ENCODE measurements at places on chromosomes 12 and 14.

DNA sequence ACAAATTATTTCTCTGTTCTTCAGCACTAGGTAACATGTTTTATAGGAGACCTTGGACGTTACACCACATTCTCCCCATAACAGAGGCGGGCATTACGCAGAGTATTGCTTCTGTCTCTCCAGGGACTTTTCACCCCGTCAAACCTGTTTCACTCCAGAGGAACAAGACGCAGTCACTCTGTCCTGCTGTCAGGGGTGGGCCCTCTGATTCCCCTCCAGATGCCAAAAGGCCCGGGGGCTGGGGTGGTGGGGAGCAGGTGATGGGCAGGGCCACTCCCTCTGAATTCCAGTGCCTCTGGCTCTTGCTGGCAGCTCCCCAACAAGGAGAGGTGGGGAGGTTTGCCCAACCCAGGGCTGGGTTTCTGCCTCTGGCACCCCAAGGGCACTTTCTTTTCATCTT is 71.9 kb downstream of the NTF3 start:
- H3K4me1 ChIP-seq, result peaks cover 17% of the 10 kb centered on the region
- DNase-seq, result no peak
- no peak overlapping the region for H3K4me3 ChIP-seq
- H3K27me3 ChIP-seq, result peaks cover 84% of the 10 kb centered on the region

DNA sequence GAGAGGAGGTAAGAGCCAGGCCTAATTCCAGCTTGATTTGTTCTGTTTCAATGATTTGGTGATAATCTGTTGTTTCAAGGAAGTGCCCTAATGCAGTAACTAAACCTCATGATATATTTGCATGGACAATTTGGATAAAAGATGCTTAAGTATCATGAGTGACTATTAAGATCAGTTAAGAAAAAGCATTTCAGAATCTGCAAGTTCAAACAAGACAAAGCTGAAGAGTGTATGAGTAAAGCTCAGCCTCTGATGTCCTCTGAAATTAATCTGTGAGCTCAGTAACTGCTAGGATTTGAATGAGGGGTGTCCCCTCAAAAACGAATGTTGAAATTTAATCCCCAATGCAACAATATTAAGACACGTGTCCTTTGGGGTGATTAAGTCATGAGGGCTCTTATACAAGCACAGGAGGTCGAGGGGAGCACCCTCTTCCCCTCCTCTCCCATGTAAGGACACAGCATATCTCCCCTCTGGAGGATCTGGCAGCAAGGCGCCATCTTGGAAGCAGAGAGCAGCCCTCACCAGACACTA is 949.2 kb downstream of the GALC start:
- no peaks in the 10 kb centered on the region for H3K36me3 ChIP-seq
- no peak for DNase-seq
- H3K27ac ChIP-seq, result no peak overlapping the region
- H3K27me3 ChIP-seq, result no peaks in the 10 kb centered on the region
- no peaks in the 10 kb centered on the region for H3K4me1 ChIP-seq

DNA sequence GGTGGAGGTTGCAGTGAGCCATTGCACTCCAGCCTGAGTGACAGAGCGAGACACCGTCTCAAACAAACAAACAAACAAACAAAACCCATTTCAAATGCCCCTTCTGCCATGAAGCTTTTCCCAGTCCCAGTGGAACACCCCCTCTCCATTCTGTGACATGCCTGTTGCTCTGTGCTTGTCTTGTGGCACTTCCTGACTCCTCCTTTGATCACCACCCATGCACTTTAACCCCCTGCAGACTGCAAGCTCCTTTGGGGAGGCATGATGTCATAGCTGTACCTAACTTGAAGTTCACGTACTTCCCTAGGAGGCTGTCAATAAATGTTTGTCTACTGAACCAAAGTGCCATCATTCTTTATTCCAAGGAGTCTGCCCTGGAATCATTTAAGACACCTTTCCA is 64.7 kb downstream of the TMCC3 start:
- no peaks in the 10 kb centered on the region for H3K27me3 ChIP-seq
- H3K4me3 ChIP-seq, result no peak overlapping the region
- H3K36me3 ChIP-seq, result peaks cover 18% of the 10 kb centered on the region
- peaks cover 55% of the 10 kb centered on the region for H3K4me1 ChIP-seq
- no peak for DNase-seq
- H3K27ac ChIP-seq, result peak overlapping the region; percentile 72

DNA sequence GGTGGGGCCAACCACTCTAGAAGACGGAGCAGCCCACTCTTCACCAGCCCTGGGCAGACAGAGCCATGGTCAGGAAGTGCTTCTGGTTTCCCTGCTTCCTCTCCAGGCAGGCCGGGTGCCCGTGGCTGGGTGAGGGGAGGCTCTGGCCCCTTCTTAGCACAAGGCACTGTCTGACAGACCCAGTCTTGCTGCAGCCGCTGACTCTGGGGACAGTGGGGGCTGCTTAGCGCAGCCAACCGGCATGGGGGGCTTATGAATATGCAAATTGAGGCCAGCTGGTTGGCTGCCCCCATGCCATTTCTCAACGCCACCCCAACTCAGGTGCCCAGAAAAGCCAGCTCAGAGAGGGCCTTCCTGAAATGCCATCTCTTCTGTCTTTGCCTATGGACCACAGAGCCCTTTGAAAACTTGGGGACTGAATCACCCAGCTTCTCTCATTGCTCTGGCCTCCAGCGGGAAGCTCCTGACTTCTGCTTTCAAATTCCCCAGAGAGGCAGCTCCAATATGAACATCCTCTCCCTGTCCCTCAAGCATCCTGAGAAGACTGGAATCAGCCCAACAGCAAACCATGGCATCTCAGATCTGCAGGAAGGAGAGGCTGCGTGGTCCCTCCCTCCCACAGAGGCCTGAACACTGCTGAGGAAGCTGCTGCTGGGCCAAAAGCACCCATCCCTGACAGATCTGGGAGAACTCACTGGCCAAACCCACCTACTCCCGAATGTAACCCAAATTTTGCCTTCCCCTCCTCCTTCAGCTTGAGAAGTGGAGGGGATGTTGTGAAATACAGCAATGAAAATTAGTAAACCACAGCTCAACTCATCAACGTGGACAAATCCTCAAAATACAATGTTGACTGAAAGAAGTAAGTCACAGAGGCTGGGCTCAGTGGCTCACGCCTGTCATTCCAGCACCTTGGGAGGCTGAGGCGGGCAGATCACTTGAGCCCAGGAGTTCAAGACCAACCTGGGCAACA is at the start of gene PROX2:
Gene PROX2, minus strand, starts transcription at position 205 of the 973 bp plus-strand sequence. CDS start 12,311 bp downstream, outside the sequence.
- no peaks in the 10 kb centered on the region for H3K27me3 ChIP-seq
- H3K36me3 ChIP-seq, result no peaks in the 10 kb centered on the region
- H3K27ac ChIP-seq, result no peak within 1 kb of the TSS
- no peak within 1 kb of the TSS for H3K4me3 ChIP-seq

- no peaks in the 10 kb centered on the region for H3K36me3 ChIP-seq
- no peak overlapping the region for H3K27ac ChIP-seq
- no peak overlapping the region for H3K4me3 ChIP-seq
- H3K27me3 ChIP-seq, result no peaks in the 10 kb centered on the region
Measured at GRCh38 chr14:22178333-22178839, 410.6 kb downstream of the DAD1 start.

DNA sequence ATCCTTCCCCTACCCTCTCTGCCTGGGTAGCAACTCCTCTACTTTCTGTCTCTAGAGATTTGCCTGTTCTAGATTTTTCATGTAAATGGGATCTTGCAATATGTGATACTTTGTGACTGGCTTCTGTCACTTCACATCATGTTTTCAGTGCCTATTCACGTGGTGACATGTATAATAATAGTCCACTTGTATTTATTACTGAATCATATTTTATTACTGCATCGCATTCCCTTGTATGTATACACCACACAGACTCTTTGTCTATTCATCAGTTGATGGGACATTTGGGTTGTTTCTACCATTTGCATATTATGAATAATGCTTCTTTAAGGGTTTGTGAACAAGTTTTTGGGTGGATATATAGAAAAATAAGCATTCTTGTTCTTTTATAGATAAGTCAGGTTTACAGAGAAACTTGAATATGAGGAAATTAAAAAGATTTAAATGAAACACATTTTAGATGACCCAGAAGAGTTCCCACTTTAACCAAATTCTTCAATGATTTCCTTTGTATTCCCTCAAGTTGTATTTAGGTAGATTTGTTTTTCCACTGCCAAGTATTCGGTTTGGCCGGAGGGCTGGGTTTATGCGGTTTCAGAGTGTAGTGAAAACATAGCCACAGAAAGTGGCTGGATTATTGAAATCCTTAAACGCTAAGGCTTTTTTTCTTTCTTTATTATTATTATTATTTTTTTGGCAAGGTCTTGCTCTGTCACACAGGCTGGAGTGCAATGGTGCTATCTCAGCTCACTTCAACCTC is 178.7 kb upstream of the TMTC1 start:
- no peak overlapping the region for H3K4me3 ChIP-seq
- H3K4me1 ChIP-seq, result no peaks in the 10 kb centered on the region
- H3K27ac ChIP-seq, result no peak overlapping the region

DNA sequence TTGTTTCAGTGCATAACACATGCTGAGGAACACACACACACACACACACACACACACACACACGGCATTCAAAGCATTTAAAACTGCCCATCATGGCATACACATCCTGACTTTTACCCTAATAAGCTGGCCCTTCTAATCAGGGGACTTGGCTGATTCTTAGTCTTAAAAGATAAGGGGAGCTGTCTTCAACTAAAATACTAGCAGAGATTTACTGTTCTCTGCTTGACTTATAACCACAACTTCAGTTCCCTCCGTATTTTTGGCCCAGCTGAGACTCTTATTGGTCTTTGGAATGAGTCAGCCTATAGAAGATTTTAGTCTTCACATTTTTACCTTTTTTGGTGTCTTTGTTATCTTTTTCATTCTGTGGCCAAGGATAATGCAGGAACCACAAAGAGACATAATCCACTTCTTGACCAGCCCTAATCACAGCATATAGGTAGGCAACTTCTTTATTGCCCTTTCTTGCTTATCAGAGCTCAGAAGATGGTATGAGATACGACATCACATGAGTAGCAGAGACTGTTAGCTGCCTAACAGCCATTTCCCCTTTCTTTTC is 25.1 kb upstream of the SLC8A3 start:
- no peak overlapping the region for H3K27ac ChIP-seq
- H3K27me3 ChIP-seq, result no peaks in the 10 kb centered on the region
- no peak overlapping the region for H3K4me3 ChIP-seq
- no peaks in the 10 kb centered on the region for H3K4me1 ChIP-seq

DNA sequence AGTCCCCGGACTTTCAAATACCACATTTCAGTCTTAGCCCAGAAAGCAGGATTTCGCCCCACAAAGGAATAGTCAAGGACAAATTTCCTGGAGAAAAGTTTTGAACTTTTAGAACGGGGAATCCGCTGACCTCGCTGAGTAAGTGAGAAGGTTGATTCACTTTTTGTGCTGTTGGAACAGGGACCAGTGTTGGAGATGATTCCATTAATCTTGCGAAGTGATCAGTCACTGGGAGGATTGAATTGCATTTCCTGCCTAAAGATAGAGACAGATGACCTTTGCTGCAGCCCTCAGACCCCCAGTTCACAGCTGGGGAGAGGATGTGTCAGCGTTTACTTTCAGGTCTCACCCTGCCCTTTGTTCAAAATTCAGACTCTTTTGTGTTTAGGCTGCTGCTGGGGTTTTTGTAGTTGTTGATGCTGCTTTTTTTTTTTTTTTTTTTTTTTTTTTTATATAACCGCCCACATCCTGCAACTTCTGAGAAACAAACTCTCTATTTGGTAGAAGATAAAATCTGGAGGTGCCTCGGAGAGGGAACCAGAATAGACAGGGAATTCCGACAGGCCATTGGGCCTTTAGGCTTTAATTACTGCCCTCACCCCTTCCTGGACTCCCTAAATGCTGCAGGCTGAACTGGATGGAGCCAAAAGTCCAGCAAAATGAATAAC is 9.8 kb upstream of the KDM2B start:
- H3K27ac ChIP-seq, result peak overlapping the region; percentile 85
- no peak for DNase-seq
- peak overlapping the region; percentile 29 for H3K4me3 ChIP-seq
- no peaks in the 10 kb centered on the region for H3K27me3 ChIP-seq

GRCh38 chr14:100604709-100605108 is 17.5 kb upstream of the BEGAIN start:
- peaks cover 75% of the 10 kb centered on the region for H3K27me3 ChIP-seq
- no peak for DNase-seq
- no peaks in the 10 kb centered on the region for H3K4me1 ChIP-seq
- H3K27ac ChIP-seq, result no peak overlapping the region
- no peaks in the 10 kb centered on the region for H3K36me3 ChIP-seq

- peaks cover 80% of the 10 kb centered on the region for H3K36me3 ChIP-seq
- DNase-seq, result no peak
- H3K4me3 ChIP-seq, result no peak overlapping the region
- H3K4me1 ChIP-seq, result peaks cover 4% of the 10 kb centered on the region
- no peak overlapping the region for H3K27ac ChIP-seq
Measured at GRCh38 chr14:50736932-50737419, 68.9 kb upstream of the SAV1 start.

GRCh38 chr12:16766736-16767135 is 160.8 kb upstream of the LMO3 start:
- DNase-seq, result no peak
- no peaks in the 10 kb centered on the region for H3K4me1 ChIP-seq
- H3K36me3 ChIP-seq, result no peaks in the 10 kb centered on the region
- no peak overlapping the region for H3K4me3 ChIP-seq
- H3K27me3 ChIP-seq, result no peaks in the 10 kb centered on the region
- H3K27ac ChIP-seq, result no peak overlapping the region

DNA sequence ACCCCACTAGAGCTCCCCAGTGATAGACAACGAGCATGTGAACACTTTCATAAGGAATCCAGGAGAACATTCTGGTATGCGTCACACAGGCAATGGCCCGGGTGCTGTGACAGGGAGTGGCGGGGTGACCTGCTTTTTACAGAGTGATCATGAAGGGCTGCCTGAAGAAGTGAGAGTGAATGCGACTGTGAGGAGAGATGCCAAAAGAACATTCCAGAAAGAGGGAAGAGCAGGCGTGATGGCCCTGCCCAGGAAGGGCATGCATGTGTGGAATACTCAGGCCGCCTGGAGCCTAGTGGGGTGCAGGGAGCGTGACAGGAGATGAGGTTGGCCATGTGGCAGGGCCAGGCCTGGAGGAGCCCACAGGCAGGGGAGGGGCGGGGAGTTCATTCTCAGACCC is 53.8 kb downstream of the FZD10 start:
- H3K27ac ChIP-seq, result no peak overlapping the region
- H3K27me3 ChIP-seq, result no peaks in the 10 kb centered on the region

DNA sequence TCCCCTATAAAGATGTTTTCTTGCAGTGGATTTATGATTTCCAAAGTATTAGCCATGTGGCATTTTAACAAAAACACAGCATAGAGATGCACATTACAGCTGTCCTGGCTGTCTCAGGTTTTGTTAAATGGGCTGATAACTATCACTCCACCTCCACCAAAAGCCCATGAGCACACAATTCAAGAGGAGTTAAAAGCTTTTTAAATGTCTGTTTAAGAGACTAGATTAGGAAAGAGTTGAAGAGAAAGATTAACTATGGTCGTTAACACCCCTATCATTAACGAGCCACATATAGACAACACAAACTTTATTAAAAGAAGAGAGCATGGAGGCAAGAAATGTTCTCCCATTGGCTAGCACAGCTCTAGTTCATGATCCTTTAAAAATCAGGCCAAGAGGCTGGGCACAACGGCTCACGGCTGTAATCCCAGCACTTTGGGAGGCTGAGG is 14.5 kb downstream of the CBX5 start:
- H3K27ac ChIP-seq, result no peak overlapping the region
- no peaks in the 10 kb centered on the region for H3K27me3 ChIP-seq
- H3K36me3 ChIP-seq, result no peaks in the 10 kb centered on the region
- DNase-seq, result no peak
- no peak overlapping the region for H3K4me3 ChIP-seq
- no peaks in the 10 kb centered on the region for H3K4me1 ChIP-seq

Measured in esophagus squamous epithelium (tissue), 5 donors.